Stimulated activated CD8-positive, alpha-beta memory T cell treated with anti-CD3 and anti-CD28 coated beads, Interleukin-15, amount 100 ng/mL, for 4 hours (primary cell): ENCODE measurements at places on chromosomes 12 and 14.

DNA sequence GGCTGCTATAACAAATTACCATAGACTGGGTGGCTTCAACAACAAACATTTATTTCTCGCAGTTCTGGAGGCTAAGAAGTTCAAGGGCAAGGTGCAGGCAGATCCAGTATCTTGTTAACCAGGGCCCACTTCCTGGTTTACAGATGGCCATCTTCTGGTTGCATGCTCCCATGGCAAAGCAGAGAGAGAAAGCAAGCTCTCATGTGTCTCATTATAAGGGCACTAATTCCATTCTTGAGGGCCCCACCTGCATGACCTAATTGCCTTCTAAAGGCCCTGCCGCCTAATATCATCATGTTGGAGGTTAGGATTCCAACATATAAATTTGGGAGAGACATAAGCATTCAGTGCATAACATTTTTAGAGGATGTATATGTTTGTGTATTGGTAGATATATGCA is 280.1 kb upstream of the TMPO start:
- no peak for DNase-seq

- no peak for DNase-seq
Observed at GRCh38 chr14:37551119-37551518, 43.9 kb downstream of the FOXA1 start.

DNA sequence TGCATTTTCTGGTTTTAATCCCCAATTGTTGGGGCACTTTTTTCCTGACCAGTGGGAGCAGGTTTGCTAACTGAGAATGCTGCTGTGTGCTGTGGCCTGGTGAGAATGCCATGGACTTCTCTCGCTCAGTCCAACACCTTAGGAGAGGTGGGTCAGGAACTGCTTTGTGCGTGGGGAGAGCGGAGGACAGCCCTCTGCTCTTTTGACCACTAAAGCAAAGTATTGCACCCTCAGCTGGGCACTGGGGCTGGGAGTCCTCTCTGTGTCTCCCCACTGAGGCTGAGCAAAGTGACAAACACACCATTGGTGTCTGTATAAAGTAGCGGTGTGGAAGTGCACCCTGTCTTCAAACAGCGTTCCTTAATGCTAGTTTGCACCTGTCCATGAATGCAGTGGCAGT is 136.2 kb downstream of the SAMD4A start:
- no peak for DNase-seq

DNA sequence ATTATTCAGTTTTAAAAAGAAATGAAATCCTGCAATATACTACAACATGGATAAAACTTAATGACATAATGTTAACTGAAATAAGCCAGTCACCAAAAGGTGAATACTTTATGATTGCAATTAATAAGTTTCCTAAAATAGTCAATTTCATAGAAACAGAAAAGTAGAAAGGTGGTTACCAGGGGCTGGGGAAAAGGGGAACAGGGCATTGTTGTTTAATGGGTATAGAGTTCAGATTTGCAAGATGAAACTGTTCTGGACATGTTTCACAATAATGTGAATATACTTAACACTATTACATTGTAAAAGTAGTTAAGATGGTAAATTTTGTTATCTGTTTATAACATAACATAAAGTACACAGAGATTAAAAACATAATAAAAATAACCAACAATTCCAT is 550.9 kb downstream of the CCER1 start:
- no peak for DNase-seq

DNA sequence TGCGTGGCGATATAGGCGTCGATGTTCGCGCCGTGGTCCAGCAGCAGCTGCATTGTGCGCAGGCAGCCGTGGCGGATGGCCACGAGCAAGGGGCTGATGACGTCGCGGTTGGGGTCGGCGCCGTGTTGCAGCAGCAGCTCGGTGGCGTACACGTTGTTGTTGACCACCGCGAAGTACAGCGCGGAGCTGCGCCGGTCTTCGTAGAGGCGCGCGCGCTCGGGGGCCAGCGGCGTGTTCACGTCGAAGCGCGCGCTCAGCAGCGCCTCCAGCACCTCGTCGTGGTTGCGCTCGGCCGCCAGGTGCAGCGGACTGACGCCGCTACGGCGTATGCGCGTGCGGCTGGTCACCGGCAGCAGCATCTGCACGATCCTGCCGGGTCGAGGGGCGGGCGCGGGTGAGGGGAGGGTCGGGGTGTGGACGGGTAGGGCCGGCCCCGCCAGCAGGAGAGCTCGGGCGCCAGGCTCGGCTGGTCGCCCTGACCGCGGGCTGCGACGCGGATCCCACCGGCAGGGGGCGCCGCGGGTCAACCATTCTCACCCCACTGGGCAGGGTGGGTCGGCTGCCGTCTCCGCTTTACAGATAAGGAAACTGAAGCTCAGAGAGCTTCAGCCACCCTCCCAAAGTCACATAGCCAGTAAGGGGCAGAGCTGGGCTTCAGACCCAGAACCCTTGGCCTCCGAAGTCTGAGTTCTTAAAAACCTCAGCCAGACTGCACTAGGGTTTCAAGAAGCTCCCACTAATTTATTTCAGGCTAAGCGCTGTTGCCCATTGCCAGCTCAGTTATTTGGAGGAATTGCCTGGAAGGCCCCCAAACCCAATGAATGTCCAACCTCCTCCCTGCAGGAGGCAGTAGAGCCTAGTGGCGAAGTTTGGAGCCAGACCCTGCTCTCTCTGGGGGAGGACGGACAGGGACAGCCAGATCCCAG is 12.4 kb downstream of the FAM181A start:
- DNase-seq, result peak; percentile 77
